Panc1 (cell line): ENCODE measurements at places on chromosomes 11 and 22. TPM values are rescaled to one million over a fixed set of nuclear protein-coding genes. Genes with fewer than 3 reads are reported as not detected.
A peak's percentile ranks its signal among the peaks of the same experiment; 100 is the strongest.

Gene LRP5
- 171 TPM for total RNA-seq

Gene OR52A5
- not detected for total RNA-seq

Gene GAB2
- 10.0 TPM for total RNA-seq

Gene TUBA8
- total RNA-seq = 1.3 TPM

Gene OR52N4
- total RNA-seq = not detected

Gene FAM180B
- total RNA-seq = not detected

- no peak for DNase-seq
These were observed 13.4 kb downstream of the VWCE start for GRCh38 chr11:61281581-61282250.

DNA sequence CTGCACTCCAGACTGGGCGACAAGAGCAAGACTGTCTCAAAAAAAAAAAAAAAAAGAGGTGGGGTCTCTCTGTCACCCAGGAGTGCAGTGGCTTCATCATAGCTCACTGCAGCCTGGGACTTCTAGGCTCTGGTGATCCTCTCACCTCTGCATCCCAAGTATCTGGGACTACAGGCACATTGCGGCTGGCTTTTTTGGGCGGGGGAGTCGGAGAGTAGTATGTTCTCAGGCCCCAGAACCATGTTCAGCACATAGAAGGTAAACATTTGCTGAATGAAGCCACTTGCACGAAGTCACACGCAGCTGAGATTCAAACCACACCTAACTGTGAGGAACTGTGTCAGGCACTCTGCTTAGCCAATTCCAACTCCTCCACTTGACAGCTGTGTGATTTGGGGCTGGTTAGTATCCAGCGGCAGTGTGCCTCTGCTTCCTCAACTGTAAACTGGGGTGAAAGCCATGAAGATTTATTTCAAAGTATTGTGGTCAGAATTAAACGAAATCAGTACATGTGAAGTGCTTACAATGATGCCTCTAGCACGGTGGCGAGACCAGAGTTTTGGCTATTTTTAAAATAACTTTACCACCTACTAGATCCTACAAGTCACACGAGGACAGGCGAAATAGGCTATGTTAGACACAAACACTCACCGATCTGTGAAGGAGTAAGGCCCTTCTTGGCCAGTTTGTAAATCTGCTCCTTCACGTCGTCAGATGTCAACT is 789 bp downstream of the RPS13 start:
- no peak for DNase-seq

- DNase-seq = no peak
These were observed 27.2 kb downstream of the SIK2 start for GRCh38 chr11:111629499-111629898.

DNA sequence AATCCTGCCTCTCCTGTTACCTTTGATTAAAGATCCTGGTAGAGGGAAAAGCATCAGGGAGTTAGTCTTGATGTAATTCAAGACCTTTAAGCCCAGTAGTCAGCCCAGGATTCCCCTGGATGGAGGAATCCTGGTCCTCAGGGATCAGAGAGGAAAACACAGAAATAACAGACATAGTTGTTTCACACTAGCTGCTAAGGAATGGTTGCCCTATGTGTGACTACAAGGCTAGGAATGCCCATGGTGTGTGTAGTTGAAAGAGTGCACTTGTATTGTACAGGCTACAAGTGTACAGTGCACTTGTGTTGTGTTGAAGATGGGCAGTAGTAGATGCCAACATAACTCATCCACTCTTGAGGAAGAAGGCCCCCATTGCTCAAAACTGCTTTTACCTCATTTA is 226.8 kb downstream of the AASDHPPT start:
- DNase-seq = no peak

DNA sequence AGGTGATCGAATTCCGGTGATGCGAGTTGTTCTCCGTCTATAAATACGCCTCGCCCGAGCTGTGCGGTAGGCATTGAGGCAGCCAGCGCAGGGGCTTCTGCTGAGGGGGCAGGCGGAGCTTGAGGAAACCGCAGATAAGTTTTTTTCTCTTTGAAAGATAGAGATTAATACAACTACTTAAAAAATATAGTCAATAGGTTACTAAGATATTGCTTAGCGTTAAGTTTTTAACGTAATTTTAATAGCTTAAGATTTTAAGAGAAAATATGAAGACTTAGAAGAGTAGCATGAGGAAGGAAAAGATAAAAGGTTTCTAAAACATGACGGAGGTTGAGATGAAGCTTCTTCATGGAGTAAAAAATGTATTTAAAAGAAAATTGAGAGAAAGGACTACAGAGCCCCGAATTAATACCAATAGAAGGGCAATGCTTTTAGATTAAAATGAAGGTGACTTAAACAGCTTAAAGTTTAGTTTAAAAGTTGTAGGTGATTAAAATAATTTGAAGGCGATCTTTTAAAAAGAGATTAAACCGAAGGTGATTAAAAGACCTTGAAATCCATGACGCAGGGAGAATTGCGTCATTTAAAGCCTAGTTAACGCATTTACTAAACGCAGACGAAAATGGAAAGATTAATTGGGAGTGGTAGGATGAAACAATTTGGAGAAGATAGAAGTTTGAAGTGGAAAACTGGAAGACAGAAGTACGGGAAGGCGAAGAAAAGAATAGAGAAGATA is at the start of gene MALAT1:
TSS of gene MALAT1 (plus strand) at position 69 of the 736 bp plus-strand sequence.
- no peak for DNase-seq

DNA sequence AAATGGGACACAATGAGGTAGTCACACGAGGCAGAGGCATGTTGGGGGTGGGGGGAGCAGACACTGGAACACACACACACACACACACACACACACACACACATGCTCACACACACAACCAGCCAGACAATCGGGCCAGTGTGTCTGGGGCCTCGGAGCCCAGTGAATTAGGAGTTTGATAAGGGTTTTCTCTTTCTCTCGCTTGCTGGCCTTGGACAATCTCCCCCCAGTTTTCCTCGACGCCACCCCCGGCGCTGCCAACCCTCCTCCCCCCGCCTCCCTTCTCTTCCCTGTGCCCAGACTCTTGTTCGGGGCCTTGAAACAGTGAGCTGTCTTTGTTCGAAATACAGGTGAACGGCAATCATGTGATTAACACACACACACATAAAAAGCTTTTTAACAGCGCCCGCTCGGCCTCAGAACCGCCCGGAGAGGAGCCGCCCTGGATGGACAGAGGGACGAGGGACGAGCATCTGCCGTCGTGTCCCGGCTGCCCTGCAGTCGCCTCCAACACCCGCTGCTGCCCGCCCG is 1.5 kb upstream of the SOX10 start:
- DNase-seq = no peak

DNA sequence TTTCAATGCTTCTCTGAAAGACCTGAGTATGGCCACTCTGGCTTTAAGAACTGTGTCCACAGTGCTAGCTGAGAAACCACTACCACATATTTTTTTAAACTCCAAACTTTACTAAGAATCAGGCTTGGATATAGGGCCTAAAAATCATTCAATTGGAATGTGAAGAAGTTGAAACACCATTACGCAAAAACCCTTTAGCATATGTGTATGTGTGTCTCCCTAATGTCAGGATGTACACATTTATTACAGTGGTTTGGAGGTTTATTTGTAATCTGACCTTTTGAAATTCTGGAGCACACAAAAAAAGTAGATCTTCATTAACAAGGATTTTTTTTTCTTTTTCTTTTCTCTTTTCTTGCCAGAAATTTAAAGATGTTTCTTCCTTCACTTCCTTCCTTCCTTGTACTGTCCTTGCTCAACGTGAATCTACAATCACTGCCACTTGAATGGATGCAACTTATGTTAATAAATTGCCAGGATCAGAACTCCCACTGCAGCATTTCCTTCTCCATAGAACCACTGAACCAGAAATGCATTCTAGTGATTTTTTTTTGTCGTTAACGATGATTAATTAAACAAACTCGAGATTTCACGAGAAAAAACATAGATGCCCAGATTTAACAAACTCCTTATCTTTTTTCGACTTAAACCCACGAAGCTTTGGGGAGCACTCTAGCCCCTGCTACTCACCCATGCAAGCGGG is 3.1 kb upstream of the ADM start:
- DNase-seq = no peak

DNA sequence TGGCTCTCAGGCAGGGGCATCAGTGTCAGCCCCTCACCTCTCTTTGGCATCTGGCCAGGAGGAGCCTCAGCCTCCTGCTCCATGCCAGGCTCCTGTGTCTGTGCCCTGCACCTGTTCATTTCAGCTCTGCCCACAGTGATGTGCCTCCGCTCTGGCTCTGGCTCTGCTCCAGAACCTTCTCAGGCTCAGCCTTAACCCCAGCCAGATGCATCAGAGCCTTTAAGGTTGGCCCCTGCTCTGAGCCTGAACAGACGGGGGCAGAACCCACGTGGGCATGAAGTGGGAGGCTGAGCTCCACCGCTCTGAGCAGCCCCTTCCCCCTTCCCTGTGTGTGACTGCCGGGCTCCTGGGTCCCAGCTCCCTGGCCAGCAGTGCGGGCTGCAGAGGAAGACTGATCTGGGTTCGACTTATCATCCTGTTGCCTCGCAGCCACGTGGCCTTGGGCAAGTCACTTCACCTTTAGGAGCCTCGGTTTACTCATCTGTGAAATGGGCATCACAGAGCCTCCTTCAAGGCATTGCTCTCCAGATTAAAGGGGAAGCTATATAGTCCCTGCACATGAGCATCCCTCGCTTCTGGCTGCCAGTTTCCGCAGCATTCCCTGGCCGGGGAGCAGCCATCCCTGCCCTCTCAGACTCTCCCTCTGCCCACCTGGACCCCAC is 44.7 kb upstream of the RTL6 start:
- DNase-seq = no peak

GRCh38 chr11:108562746-108563581 is 30.6 kb downstream of the EXPH5 start:
- DNase-seq = no peak

- DNase-seq = peak; percentile 4
These were observed 733.5 kb upstream of the CCDC90B start for GRCh38 chr11:84019571-84020194.

- no peak for DNase-seq
These were observed 620 bp upstream of the ANO5 start for GRCh38 chr11:22192289-22192641.

DNA sequence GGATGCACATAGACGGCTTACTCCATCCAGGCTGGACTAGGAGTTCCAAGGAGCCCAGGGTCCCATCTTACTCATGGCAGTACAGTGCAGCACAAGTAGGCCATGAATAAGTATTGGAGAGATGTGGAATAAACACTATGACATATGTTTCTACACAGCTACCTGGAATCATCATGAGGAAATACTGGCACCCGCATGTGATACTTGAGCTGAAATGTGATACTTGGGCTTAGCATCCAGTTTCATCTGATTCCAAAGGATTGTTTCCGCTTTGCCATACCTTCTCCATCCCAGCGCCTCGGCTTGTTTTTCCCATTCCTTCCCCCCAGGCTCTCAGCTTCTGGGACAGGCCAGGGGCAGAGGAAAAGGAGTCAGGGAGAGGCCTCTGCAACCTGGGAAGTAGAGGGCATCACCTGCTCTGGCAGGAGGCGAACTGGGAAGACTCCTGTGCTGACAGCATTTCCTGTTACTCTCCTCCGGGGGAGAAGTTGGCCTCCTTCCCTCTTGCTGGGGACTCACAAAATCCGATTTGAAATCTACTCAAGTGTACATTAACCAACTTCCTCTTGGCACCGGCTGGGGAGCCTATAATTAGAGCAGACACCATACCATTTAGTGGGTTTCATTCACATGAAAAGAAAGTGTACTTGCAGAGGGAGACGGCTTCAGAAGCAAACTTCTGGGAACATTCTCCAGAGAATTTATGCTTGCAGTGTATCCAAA is 187.8 kb downstream of the MIAT start:
- DNase-seq = no peak

GRCh38 chr22:29636751-29637150 is 33.3 kb downstream of the NF2 start:
- DNase-seq = no peak

DNA sequence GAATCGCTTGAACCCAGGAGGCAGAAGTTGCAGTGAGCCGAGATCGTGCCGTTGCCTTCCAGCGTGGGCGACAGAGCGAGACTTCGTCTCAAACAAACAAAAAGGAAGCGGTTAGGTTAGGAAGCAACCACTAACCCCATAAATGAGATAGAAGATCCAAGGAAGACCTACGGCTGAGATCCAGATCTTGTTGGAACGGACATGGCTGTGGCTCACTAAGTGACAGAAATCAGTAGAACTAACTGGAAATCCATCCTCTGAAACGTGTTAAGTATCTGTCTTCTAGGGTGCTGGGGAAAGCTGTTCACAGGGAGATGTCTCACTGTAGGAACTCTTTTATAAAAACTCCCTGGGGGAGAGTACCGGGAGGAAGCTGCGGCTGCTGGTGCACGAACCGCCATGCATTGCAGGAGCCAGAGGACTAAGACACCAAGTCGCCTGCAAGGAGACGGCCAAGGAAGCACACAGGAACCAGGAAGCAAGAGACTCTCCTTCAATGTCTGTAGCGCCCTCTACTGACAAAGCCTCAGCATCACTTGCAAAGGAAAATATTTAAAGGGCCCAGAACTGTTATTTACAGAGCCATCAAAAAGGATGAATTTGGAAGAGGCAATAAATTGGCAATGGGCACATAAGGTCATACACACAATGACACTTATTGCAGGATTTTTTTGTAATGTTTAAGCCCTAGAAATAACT is 16.9 kb upstream of the SPTY2D1 start:
- DNase-seq = no peak

- DNase-seq = no peak
These were observed 45.5 kb downstream of the GAS2 start for GRCh38 chr11:22711880-22712279.
